ENCODE measurements at places on chromosomes 5 and 9.

DNA sequence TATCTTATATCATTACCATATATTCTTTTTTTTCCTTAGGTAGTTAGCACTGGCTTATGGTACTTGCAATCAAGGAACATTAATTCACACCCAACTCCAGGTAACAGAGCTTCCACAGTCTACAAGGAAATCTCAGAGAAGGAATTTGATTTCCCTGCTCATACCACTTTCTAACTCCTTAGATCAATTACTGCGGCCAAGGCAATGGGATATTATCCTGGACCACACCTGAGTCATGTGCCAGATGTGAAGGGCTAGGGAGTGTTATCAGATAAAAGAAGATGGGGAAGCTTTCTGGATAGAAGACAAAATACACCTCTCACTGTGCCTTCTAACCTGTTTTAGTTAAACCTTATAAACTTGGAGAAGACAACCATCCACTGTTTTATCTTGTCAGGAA, 181.2 kb downstream of the CCDC192 start:
- DNase-seq: no peak

- DNase-seq: no peak
Observed at GRCh38 chr9:76595645-76596044, 136.7 kb downstream of the GCNT1 start.

GRCh38 chr5:175340180-175340579, 103.8 kb downstream of the DRD1 start:
- no peak for DNase-seq

DNA sequence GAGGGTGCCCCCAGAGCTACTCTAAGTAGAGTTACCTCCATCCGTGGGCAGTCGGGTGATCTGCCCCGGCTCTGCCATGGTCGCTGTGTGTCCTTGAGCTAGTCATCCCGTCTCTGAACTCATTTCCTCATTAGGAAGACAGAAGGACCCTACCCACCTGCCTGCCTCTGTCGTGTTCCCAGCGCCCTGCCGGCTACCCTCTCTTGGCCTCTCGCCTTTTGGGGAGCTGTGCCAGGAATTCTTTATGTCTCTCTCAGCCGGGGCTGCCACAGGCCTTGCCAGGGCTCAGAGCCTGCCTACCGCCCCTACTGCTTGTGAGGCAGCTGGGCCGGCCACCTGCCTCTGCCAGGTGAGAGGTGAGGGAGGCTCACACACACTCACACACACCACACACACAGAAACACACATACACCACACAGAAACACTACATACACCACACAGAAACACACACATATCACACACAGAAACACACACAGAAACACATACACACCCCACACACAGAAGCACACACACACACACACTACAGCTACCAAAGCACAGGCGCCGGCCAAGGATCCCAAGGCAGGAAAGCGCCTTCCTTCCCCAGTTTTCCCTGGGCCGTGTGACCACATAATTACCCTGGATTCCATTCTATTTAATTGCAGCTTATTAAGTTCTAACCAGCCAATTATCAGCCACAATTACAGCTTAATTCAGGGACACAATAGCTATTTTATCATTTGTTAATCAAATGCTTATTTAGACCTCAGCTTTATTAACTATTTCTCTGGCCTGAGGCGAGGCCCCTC, 41.7 kb downstream of the UNC5A start:
- DNase-seq: no peak

DNA sequence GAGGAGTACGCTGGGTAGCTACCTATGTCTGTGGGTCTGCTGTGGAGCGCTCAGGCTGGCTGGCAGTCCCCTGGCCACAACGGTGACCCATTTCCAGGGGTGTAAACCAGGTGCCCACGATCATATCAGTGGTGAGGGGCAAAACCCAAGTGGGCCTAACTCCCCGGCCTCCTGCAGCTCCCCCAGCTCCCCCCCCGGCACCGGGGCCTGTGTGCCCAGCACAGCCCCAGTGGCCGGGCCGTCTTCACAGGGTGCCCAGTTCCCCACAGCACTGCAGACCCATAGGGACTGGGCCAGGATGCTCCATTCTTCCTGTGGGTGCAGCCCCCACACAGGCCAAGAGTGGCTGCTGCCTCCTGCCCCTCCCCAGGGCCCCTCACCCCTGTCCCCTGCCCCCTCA, 958 bp upstream of the LCN8 start:
- DNase-seq: no peak

DNA sequence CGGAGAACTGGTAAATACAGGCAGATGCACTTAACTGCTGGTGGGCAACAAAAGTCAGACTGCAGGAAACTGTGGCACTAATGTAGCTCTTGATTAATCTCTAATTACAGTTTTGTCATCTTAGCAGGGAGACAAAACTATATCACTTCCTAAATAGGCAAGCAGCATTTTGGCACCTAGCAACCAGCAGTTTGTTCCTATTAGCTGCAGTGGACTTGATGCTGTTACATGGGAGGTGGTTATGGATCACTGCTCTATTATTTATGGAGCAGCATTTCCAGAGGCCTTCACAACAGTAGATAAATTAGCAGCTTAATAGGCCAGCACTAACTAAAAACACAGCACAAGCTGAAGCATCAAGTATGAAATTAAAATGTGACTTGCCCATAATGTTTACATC, 518.3 kb upstream of the ITGA1 start:
- no peak for DNase-seq

Data from fibroblast of skin of right quadriceps (primary cell).